ENCODE measurements at places on chromosomes 1 and 21. TPM values are rescaled to one million over a fixed set of nuclear protein-coding genes. Genes with fewer than 3 reads are reported as not detected.

DNA sequence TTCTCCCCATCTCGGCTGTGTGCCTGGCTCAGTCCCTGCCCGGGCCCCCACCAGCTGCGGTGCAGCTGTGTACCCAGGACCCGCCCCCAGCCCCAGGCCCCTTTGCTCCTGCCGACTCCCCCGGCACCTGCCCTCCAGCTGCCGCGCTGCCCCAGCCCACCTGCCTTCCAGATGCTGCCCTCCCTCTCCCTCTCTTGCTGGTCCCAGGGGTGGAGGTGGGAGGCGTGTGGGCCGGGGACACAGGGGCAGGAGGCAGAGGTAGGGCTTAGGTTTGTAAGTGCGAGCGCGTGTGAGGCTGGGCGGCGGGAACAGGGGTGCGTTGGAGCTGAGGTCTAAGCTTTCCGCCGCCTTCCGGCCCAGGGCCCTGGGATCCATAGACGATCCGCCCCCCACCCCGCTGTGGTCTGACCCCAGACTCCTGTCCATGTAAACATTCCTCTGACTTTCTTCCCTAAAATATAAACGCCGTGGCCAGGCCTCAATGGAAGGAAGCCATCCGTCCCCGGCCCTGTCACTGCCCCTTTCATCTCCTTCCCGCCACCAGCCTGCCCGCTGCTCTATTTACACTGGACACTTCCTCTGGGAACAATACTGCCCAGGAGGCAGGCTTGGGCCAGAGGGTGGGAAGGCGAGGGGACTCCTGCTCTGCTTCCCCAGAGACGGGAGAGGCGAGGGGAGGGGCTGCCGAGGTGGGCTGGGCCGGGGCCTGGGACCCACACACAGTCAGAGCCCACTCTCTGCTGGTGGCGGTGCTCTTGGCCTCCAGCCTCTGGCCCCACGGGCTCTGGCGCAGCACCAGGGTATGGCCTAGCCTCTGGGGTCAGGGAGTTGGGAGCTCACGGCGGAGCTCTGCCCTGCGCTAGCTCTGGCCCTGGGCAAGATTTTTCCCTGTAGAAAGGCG is 128.3 kb downstream of the CASZ1 start:
- H3K4me3 ChIP-seq = no peak overlapping the region
- no peaks in the 10 kb centered on the region for H3K36me3 ChIP-seq
- DNase-seq = no peak
- no peaks in the 10 kb centered on the region for H3K4me1 ChIP-seq

Gene NBPF3
- 35.0 TPM for total RNA-seq

- no peaks in the 10 kb centered on the region for H3K27me3 ChIP-seq
- H3K4me3 ChIP-seq = no peak overlapping the region
- no peaks in the 10 kb centered on the region for H3K36me3 ChIP-seq
These were observed 104.9 kb downstream of the TENT5C start for GRCh38 chr1:117710710-117711109.

- no peak for DNase-seq
- no peak overlapping the region for H3K4me3 ChIP-seq
- no peaks in the 10 kb centered on the region for H3K27me3 ChIP-seq
- H3K4me1 ChIP-seq = no peaks in the 10 kb centered on the region
- H3K36me3 ChIP-seq = no peaks in the 10 kb centered on the region
These were observed 11.4 kb upstream of the MRPS6 start for GRCh38 chr21:34061983-34062382.

All from fibroblast of lung (primary cell).